Stimulated activated CD8-positive, alpha-beta memory T cell treated with anti-CD3 and anti-CD28 coated beads, Interleukin-12 subunit alpha, Interleukin-12 subunit beta, amount 100 ng/mL, for 4 hours (primary cell): ENCODE measurements at places on chromosomes 1 and 21.

DNA sequence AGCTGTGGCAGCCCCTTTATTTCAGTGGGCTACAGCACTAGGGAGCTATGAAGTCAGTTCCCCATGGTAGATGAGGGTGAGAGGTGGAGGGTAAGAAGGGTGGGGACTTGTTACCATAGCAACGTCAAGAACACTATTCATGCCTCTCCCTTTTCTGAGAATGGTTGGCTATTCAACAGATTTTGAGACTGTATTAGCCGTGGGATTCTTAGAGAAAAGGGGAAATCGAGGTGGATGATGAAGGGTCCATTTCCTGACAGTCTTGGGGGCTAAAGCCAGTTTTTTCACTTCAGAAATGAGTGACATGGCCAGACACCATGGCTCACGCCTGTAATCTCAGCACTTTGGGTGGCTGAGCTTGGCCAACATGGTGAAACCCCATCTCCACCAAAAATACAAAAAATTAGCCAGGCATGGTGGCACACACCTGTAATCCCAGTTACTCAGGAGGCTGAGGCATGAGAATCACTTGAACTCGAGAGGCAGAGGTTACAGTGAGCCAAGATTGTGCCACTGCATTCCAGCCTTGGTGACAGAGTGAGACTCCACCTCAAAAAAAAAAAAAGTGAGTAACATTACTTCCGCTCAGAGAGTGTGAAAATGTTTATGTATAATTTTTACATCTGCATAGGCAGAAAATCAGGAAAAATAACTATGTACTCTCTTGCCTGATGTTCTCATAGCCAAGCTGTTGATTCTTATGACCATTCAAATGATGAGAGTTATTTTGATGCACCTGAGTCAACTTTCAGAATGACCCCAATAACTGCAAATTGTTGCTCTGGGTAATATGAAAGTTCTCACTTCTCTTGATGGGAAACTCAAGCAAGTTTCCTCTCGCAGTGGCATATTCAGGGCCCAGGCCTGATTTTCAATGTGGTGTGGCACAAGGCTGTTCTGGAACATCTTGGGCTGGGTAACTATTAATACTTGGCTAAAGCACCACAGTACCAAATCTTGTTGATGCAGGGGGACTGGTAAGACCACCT is 23.2 kb upstream of the RGSL1 start:
- DNase-seq: no peak

DNA sequence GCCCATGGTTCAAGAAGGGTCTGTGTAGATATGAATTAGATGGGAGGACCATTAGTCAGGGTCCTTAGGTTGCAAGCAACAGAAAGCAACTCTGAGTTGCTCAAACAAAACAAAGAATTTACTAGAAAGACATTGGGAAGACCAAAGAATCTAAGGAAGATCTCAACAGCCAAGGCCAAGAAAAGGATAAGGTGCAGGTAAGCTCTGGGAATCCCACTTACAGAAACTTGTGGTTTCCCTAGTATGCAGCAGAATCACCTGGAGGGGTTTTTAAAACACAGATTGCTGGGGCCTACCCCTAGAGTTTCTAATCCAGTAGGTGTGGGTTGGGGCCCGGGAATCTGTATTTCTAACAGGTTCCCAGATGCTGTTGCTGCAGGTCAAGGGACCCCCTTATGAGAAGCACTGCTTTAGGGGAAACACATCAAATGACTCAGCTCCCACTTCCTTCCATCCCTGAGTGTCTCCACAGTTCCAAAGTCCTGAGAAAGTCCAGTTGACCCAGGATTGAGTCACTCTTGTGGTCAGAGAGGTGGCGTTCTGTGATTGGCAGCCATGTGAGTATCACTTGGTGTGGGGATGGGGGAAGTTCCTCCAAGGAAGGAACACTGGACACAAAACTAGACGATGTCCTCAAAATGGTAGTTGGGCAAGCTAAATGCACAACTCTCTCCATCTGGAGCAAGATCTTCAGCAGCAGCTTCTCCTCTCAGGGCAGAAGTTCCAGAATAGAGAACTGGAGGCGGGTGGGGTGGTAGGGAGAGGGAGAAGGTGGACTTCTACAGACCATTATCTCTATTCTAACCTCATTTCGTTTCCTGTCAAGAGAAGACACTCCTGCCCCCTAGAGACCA is 24.2 kb upstream of the EYA3 start:
- DNase-seq: no peak

DNA sequence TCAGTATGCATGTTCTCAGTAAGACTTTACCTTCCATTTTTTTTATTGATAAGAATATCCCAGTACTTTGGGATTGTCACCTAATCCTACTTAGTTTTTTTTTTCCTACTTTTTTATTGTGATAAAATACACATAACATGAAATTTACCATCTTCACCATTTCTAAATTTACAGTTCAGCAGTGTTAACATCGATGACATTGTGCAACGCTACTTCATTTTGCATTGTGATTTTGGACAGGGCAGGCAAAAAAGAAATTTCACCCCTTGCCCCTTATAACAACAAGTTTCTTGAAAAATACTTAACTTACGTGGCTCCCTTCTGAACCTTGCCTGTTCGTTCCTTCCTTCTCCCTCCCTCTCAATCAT is 92.4 kb downstream of the ATP1A1 start:
- no peak for DNase-seq

GRCh38 chr1:79726321-79726720 is 719.8 kb upstream of the ADGRL4 start:
- no peak for DNase-seq

- DNase-seq: no peak
Observed at GRCh38 chr1:188317894-188318293, 1489.1 kb downstream of the PLA2G4A start.

DNA sequence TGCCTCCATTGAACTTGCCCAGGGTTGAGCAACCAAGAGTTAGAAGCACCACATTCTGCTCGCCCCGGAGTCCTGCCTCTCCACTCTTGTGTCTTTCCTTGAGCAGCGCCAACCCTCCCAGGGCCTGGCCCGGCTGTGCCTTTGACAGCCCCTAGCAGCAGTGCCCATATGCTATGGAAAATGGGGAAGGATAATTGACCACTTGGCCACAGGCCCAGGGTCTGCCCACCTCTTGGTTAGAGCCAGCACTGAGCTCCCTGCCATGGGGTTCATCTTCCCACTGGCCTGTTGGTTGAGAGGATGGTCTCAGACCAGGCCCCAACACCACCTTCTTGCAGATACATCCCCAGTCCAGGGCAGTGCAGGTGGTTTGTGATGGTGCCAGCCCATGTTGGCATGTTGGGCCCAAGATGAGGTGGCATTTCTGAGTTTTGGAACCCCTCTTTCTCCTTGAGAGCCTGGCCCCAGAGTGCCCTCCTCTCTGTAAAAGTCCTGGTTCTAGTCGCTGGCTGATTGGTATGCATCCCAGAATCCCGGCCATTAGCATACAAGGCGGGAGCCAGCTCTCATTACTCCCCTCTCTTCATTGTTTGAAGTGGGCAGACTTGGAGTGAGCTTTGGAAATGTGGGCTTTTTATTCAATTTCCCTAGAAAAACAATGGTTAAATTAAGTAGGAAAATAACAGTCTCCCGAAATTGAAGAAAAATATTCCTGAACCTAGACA is 7.6 kb downstream of the ARHGEF10L start:
- no peak for DNase-seq

- DNase-seq: no peak
Observed at GRCh38 chr1:231523816-231524215, 4.7 kb upstream of the TSNAX start.

- DNase-seq: no peak
Observed at GRCh38 chr1:238152119-238152518, 261.4 kb upstream of the ZP4 start.

DNA sequence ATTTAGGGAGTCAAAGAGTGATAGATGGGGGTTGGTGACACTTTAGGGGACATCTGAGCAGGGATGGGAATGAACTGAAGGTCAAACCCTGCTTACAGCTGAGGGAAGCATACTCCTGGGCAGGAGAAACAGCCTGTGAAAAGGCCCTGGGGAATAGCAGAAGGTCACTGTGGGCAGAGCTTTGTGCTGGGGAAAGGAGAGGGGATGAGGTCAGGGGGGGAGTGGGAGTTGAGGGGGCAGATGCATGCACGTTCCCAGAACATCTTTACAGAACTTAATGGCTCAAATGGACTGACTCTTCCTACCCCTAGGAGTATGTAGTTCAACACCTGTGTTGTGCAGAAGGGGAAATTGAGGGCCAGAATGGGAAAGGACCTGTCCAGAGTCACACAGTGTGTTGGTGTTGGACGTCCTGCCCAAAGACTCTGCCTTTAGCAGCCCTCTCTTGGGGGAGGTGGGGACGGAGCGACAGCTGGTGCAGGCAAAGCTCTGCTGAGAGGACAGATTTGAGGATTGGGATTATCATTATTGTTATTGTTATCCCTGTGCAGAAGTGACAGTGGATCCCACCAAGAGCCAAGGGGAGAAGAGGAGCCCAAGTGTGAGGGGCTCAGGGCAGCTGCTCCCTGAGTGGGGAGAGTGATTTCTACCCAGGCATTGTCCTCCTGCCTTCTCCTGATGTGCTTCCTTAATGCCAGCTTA is 116.5 kb downstream of the PTPRU start:
- DNase-seq: no peak
